ENCODE measurements at places on chromosomes 4 and X.

DNA sequence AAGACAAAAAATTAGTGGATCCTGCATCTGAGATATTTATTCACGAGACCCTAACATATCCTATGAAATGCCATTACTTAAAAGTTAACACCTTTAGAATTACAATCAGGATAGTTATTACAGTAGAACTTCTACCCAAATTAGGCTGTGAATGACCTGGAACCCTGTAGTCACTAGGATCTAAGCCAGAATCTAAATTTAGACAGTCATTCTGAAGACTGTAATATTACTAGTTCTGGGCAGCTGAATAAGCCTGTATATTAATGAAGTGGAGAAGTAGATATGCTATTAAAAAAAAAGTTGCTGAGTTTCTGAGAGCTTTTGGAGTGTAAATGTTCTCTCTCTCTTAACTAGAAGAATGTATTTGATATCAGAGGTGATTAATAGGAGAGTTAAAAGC is 67.0 kb downstream of the FAM13A start:
- DNase-seq, result no peak

- no peak for DNase-seq
Observed at GRCh38 chr4:17376205-17376604, 135.7 kb downstream of the QDPR start.

- no peak for DNase-seq
Observed at GRCh38 chrX:44978976-44979375, 106.0 kb downstream of the KDM6A start.

- DNase-seq, result no peak
Observed at GRCh38 chr4:84582988-84583875, at the start of gene CDS1. CDS1 (plus strand) TSS chr4:84583127; CDS start chr4:84583402, 275 bp downstream.

DNA sequence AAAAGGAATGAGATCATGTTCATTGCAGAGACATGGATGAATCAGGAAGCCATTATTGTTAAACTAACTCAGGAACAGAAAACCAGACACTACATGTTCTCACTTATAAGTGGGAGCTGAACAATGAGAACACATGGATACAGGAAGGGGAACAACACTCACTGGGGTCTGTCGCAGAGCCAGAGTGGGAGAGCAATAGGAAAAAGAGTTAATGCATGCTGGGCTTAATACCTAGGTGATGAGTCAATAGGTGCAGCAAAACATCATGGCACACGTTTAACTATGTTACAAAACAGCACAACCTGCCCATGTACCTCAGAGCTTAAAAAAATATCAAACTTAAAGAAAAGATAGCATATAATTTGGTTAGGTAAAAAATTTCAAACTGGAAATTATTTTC is 281.4 kb downstream of the PABPC4L start:
- no peak for DNase-seq

GRCh38 chr4:26762650-26763049 is 98.0 kb upstream of the STIM2 start:
- no peak for DNase-seq

GRCh38 chr4:143251348-143251747 is 66.6 kb downstream of the USP38 start:
- no peak for DNase-seq
